ENCODE measurements at places on chromosomes 6 and 20.

GRCh38 chr6:55456016-55456415 is 123.0 kb downstream of the HMGCLL1 start:
- DNase-seq, result no peak

DNA sequence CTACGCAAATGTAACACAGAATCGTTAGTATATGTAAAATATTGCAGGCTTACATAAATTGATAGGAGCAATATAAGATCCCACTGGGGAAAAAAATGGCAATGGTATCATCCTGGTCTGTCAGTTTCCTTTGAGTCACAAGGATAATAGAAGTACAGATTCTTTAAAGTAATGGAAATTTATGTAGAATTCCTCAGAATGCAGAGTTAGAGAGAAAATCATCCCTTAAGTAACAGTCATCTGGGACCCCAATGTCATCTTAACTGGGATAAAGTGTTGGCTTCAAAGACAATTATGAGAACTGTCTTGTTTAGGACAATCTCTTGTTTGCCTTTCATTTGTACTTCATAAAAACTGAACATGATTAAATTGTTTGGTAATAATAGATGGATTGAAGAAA is 34.5 kb upstream of the PDE7B start:
- DNase-seq, result no peak

- no peak for DNase-seq
Measured at GRCh38 chr6:38095054-38095453, 275.5 kb downstream of the ZFAND3 start.

GRCh38 chr6:38542031-38542430 is 97.7 kb downstream of the BTBD9 start:
- DNase-seq, result no peak

- no peak for DNase-seq
Measured at GRCh38 chr6:136158971-136159370, 91.1 kb downstream of the MTFR2 start.

- no peak for DNase-seq
Measured at GRCh38 chr6:111774346-111774703, 98.9 kb downstream of the FYN start.

All from activated CD8-positive, alpha-beta memory T cell treated with anti-CD3 and anti-CD28 coated beads for 48 hours (primary cell).